ENCODE measurements at places on chromosomes 6 and 20. TPM values are rescaled to one million over a fixed set of nuclear protein-coding genes. Genes with fewer than 3 reads are reported as not detected.
A peak's percentile ranks its signal among the peaks of the same experiment; 100 is the strongest.

Gene TUBB2A
- total RNA-seq, result 31.9 TPM

Gene WRNIP1
- total RNA-seq, result 42.5 TPM

Gene PKIB
- total RNA-seq, result 44.8 TPM

DNA sequence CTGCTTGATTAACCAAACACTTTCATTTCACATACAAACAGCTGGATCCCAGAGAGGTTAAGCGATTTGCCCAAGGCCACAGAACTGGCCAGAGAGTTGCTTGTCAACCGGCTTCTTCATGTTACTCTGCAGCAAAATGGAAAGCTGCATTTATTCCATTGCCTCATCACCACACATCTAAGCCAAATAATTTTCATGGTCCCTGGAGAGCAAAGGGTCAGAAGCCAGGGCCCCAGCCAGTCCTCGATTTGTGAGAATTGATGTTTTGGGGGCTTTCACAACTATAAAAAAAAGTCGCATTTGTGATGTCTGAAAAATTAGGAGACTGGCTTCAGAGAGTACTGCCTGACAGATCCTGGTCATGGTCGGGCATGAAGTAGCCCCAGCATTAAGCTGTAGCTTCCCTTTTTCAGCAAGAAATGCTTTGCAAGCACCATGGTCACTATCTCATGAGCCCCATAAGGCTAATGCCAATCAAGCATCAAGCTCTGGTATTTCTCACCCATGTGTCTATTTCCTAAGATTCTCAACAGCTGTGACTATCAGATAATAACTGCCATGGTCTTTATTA is 95.8 kb downstream of the BANF2 start:
- DNase-seq, result no peak
- no peaks in the 10 kb centered on the region for H3K4me1 ChIP-seq
- peaks cover 9% of the 10 kb centered on the region for H3K27me3 ChIP-seq
- H3K27ac ChIP-seq, result no peak overlapping the region
- peaks cover 1% of the 10 kb centered on the region for H3K36me3 ChIP-seq

DNA sequence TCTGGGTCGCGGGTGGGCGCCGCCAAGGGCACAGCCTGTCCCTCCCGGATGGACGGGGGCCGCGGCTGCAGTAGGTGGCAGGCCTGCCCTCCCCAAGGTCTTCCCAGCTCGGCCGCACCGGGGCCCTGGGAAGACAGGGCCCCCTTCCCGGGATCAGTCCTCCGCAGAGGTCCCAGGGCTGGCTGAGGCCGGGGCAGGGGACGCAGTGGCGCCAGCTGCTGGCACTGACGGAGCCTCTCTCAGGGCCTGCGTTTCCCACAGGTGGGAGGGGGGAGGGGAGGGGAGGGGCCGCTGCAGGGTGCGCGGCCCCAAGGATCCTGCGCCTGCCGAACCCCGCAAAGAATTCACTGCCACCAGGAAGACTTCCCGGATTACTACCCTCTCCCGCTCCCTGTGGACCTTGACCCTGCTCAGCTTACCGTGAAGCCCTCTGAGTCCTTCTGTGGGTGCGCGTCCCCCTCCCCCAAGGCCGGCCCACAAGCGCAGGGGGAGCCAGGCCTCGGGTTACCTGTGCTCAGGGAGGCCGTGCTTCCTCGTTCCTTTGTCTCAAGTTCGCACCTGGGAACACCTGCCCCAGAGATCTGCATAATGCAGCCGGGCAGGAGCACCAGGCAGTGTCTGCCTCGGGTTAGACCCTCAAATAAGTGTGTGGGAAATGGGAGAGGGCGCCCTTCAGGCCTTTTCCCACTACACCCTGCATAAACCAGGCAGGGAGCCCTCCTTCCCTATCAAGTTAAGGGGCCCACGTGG is 5.1 kb downstream of the LZTS3 start:
- no peaks in the 10 kb centered on the region for H3K27me3 ChIP-seq
- peaks cover 34% of the 10 kb centered on the region for H3K4me1 ChIP-seq
- DNase-seq, result peak; percentile 54
- H3K27ac ChIP-seq, result peak overlapping the region; percentile 96
- H3K4me3 ChIP-seq, result peak overlapping the region; percentile 71

DNA sequence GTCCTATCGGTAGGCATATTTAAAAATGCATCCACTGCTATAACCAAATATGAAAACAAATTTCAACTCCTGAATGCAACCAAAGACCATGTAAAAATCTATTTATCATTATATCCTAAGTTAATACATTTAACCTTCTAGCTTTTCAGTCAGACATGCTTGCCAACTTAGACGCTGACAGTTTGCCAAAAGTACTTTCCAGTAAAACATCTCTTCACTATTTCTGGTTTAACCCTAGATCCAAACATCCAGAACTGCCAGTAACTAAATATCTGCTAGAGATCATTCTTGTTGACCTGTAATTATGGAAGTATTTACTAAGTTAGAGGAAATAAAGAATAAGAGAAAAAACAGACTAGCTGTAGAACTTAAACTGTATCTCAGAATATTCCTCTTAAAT is 210.2 kb upstream of the THEMIS start:
- H3K4me3 ChIP-seq, result no peak overlapping the region
- H3K27ac ChIP-seq, result no peak overlapping the region
- peaks cover 1% of the 10 kb centered on the region for H3K36me3 ChIP-seq

GRCh38 chr20:37726971-37727956 is 33.4 kb downstream of the CTNNBL1 start:
- peaks cover 17% of the 10 kb centered on the region for H3K4me1 ChIP-seq
- no peak overlapping the region for H3K4me3 ChIP-seq

GRCh38 chr20:4886771-4887527 is 114.4 kb downstream of the SLC23A2 start:
- no peak overlapping the region for H3K27ac ChIP-seq
- H3K36me3 ChIP-seq, result peaks cover 4% of the 10 kb centered on the region
- H3K4me3 ChIP-seq, result no peak overlapping the region

DNA sequence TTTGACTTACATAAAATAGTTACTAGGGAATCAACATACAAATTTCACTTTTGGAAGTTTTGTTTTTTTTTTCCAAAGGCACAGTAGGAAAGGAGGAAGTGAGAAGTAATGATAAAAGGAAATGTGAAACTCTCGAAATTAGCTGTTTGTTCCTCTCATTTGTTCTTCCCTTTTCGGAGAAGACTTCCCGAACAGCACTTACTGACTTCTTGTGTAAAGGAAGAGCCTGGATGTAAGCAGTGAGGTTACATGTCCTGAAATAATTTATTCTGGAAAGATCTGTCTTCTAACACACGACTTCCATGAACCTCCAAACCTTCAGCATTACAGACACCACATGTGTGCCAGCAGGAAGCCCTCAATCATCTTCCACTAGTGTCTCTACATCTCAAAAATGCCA is 59.1 kb downstream of the KIF16B start:
- H3K4me3 ChIP-seq, result no peak overlapping the region
- peaks cover 5% of the 10 kb centered on the region for H3K4me1 ChIP-seq
- no peaks in the 10 kb centered on the region for H3K27me3 ChIP-seq

Data from progenitor cell of endocrine pancreas (in vitro differentiated cells).